ENCODE measurements at places on chromosomes 3 and 15.

DNA sequence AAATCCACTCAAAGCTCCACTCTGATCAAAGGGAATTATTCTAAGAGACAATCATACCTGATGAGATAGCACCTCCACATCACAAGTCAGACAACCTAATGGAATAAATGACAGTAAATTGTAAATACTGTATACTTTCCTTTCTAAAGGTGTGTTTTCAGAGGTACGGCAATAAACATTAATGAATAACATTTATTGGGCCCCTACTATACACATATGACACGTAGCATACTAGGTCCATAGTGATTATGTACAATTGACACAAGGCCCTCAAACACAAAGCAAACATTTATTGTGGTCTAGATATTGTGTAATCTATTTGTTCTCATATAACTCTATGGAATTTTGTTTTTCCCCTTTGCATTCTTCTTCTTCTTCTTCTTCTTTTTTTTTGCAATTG is 429.8 kb downstream of the FOXP1 start:
- no peak for DNase-seq

GRCh38 chr3:191959876-191960413 is 499.0 kb downstream of the PYDC2 start:
- DNase-seq: no peak

- DNase-seq: no peak
These were observed 8.0 kb upstream of the PLXND1 start for GRCh38 chr3:129614435-129614834.

DNA sequence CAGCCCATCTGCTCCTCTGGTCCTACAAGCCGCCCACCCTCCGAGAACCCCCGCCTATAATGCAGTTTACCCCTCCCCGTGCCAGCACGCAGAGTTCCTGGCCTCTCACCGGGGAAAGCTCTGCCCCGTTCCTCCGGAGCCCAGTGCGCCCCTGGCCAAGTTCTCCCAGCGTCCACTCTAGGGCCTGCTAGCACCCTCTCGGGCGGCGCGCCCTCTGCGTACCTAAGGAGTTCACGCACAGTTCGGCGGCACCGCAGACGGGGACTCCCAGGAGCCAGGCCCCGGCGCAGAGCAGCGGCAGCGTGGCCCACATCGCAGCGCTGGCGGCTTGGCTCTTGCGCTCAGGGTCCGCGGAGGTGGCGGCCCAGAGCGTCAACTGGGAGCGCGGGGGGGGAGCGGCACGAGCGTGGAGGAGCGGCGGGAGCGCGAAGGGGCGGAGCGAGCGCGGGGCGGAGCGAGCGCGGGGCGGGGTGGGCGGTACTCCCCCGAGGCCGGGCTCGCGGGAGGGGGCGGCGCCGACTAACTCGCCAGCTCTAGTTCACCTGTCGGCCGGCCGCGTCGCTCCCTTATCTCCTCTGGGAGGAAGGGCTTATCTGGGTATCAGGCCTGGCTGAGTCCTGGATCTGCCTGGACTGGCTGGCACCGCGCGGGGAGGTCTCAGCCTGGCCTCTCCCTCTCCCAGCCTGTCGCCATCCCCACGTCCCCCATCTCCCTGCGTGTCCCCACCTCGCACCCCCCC is at the start of gene CTSH:
Gene CTSH, minus strand, starts transcription at position 378 of the 739 bp plus-strand sequence. Its CDS starts 65 bp downstream, at position 313.
- peak; percentile 53 for DNase-seq

DNA sequence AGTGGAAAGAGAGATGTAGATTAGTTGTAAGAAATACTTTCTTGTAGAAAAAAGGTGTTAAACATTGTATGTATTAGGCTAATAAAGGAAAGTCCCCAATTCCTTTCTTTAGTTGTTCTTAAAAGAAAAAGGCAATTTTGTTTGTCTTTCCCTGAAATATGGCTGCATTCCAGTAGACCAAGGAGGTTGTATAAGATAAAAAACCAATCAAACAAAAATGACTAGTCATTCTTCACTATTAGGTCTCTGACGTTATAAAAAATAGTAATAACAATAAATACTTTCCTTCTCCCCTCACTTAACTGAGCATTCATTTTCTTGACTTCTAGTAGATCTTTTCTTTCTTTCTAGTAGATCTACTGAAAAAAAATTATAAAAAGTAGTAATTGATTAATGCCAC is 8.6 kb upstream of the PPM1L start:
- no peak for DNase-seq

GRCh38 chr15:38650936-38651327 is 86.3 kb upstream of the RASGRP1 start:
- DNase-seq: no peak
